ENCODE measurements at places on chromosomes 7 and 10.

DNA sequence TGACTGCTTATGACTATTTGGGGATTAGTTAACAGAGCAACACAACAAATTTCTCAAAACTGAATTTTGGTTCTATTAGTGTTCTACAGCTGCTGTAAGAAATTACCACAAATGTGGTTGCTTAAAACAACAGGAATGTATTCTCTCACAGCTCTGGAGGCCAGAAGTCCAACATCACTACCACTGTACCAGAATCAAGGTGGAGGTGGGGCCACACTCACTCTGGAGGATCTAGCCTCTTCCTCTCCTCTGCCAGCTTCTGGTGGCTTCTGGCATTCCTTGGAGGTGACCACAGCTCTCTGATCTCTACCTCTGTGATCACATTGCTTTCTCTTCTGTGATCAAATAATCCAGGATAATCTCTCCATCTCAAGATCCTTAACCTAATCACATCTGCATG is 194.7 kb upstream of the BMPER start:
- no peak for DNase-seq

DNA sequence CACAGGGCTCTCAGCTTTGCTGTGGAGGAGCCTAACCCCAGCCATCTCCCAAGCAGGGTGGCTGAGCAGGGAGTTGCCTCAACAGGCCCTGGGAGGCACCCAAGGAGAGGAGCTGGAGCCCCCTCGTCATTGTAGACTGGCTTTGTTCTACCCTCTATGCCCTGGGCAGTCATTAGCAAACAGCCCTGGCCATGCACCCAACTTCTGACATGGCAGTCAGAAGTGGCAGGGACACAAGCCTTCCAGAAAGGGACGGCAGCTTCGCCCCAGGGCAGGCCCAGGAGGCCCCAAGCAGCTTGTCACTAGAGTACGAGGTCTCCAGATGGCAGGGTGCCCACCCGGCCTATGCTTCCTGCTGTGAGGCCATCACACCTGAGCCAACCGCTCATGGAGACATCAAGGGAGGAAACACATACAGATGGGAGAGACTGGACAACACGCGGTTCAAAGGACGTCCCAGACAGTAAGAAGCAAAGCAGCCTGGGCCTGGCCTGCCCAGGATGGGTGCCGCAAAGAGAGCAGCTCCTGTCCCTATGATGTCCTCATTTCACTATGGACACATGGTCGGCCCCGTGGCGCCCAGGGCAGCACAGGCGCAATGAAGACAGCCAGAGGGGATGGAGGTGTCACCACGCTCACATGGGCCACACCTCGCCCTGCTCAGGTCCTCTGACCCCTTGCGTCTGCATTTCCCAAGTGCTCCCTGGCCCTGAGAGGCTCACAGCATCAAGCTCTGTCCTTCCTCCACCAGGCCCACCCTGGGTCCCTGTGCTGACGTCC is 190.9 kb upstream of the CXCL12 start:
- DNase-seq = no peak

DNA sequence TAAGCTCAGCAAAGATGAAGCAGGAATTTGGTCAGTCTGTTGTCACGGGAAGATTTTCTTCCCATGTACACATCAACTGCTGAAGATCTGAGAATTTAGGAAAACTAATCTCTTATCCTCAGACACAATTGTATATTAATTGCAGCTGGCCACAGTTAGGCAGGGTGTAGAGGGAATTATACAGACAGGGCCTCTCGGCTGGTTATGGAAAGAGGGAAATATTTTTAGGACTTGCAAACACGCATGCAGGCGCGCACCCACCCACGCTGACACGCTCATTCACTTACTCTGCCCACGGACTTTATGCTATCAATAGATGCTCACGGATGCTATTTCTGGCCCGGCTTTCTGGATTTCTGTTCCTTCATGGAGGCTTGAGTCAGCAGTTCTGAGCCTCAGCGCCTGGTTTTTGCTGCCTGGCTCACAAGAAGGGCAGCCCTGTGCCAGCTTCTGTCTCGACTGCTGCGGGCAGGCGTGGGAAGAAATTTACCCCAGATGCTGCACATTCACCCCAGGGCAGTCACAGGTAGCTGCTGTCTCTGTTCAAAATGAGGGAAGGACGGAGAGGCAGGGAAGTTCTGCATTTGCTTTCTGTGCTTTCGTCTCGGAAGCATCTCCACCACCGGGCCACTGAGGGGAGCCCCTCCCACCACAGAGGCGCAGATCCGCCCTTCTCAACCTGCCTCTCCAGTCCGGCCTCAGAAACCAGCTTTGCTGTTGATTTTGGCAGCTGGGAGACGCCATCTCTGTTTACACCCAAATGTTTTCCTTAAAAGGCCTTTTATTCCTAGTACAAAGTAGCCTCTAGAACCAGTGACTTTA is 116.3 kb upstream of the BTBD16 start:
- no peak for DNase-seq

DNA sequence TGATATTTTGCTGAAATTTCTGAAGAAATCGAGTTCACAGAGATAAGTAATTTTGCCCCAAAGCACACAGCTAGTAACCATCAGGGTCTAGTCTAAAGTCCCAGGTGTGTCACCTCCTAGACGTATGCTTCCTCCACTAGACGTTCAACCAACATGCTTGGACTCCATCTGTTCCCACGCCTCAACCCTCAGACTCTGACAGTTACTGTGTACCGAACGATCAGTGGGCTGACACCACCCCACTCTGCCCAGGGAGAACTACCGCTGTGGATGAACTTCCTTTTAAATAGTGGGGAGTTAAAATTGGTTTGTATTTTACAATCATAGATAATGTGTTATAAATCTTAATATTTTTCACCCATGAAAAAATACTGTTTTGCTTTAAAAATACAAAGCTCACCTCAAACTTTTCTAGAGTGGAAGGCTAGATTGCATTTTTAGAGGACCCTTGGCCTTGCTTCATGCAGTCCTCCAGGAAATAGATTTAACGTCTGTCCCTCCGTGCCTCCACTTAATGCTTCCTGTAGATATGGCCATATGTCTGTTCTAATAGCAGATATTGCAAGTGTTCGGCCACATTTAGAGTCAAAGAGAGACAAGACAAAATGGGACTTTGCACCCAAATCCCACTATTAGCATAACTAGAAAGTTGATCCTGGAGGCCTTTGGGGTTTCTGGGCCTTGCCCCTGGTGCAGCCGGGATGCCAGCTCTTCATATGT is 91.4 kb upstream of the ZPBP start:
- DNase-seq = no peak

Data from stimulated activated CD8-positive, alpha-beta memory T cell treated with anti-CD3 and anti-CD28 coated beads, Interleukin-2, amount 100 ng/mL, for 48 hours (primary cell).